ENCODE measurements at places on chromosomes 16 and 17.

DNA sequence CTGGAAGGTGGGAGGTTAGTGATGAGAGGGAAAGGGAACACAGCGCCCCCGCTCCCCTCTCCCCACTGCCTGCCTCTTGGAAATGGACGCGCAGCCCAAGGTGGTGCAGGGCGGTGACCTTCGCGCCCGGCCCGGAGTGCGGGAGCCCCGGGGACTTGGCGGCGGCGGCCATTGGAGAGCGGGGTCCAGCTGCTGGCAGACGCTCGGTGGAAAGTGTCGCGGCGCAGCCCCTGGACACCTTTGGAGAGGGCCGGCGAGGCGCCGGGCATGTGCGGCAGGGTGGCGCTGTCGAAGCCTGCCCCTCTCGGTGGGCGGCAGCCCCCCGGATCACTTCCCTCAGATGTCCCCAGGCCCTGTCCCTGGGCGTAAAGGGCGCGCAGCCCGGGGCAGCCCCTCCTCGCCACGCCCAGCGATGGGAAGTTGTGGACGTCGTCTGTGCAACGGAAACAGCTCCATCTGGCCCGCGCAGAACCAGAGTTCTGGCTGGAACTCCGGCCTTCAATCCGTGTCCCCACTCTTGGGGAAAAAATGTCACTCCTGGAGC lies 16.7 kb downstream of the SALL1 start:
- DNase-seq, result no peak

GRCh38 chr16:47016700-47017133 lies 43.2 kb upstream of the DNAJA2 start:
- no peak for DNase-seq

GRCh38 chr17:40268141-40268712 lies 19.5 kb upstream of the CDC6 start:
- no peak for DNase-seq

DNA sequence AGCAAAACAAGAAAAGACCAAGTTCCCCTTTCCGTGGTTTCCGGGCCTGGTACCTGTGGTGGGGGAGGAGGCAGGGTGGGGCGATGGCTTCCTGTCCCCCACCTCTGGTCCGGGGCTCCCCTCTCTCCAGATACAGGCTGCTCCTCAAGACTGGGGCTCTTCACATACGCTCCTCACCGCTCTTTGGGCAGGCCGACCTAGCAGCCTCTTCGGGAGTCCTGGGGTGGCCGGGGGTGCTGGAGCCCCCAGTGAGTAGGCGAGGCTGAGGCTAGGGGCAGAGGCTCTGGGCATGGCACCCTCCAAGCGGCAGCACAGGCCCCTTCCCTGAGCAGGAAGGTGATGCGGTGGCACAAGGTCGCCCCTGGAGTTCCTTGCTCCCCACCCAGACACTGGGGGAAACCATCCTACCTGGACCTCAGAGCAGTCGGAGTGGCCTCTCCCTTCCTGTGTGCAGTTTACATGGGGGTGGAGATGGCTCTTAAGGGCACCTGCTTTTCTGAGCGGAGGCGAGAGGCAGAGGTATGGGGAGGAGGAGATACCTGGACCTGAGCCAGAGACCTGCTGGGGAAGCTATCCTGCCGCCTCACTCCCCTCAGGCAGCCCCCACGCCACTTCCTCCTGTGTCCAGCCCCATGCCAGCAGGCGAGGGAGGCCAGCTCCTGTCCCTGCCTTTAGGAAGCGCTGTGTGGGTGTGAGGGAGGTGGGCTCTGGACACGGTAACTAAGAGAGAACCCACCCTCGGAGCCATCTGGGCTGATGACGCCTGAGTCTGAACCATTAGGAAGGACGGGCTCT lies 891 bp downstream of the CORO1A start:
- no peak for DNase-seq

DNA sequence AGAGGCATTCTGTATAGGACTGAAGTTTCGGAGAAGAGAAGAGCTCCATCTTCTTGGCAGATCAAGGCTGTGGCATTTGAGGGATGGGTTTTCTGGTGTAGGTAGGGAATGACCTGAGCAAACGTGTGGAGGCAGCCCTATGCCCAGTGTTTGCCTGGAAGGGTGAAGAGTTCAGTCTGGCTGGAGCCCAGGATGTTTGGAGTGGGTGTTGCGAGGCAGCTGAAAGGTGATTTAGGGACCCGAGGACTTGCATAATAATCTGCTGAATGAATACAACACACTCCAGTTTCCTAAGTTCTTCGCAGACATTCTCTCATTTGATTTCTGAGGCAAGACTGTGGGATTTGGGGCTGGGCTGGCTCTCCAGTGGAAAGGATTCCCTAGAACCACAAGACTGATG lies 186.2 kb downstream of the CYLD start:
- DNase-seq, result no peak

DNA sequence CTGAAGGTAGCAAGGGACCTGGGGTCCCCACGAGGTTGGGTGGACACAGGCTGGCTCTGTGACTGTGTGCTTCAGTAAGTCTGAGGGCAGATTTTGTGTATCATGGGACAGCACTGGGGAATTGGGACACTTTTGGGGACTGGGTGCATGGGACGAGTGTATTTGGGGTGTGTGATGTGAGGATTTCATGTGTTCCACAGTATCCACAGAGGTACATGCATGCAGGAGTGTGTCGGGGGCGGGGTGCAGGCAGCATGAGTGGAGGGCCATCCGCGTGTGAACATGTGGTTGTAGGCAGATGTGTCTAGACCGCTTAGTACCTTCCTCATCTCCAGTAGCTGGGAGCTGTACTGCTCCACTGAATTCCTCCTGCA lies 1.1 kb upstream of the DLX3 start:
- no peak for DNase-seq

GRCh38 chr17:6661464-6661848 lies 9.9 kb downstream of the C17orf100 start:
- DNase-seq, result no peak

DNA sequence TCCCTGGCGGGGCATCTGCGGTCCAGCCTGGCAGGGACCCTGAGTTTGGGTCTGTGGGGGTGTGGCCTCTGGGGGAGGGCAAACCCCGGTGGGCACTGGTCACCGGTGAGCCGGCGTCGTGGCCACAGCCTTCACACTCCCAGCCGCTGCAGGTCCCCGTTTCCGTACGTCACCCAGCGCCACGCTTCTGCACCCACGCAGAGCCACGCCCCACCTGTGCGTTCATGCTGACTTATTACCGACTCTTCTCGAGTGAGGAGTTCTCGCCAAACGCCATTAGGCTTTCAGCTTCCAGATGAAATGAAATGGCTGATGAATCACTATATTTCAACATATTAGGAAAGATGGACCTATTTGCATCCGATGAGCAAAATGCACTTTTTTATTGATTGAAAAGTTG lies 8.8 kb upstream of the SSTR5 start:
- no peak for DNase-seq

- no peak for DNase-seq
Measured at GRCh38 chr17:42053731-42054500, 3.5 kb upstream of the C17orf113 start.

DNA sequence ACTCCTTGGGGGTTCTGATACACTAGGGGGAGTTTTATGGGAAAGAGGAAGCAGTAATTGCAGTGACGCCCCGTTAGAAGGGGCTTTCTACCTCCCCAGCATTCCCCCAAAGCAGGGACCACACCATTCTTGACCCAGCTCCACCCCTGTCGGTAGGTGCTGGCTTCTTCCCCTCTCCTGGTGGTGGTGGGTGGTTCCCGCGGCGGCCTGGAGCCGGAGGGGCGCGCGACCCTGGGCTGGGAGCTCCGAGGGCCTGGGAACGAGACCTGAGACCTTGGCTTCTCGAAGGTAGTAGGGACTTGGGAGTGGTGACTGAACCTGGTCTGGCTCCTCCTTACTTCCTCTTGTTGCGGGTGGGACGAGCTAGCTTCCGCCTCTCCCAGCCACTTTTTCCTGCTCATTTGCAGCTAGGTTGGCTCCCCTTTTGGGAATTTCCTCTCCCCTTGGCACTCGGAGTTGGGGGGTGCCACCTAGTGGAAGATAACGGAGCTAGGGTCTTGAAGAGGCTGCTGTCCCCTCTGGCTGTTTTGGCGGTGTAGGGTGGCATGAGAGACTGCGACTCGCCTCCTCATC lies 438 bp downstream of the GRN start:
- DNase-seq, result peak; percentile 69

DNA sequence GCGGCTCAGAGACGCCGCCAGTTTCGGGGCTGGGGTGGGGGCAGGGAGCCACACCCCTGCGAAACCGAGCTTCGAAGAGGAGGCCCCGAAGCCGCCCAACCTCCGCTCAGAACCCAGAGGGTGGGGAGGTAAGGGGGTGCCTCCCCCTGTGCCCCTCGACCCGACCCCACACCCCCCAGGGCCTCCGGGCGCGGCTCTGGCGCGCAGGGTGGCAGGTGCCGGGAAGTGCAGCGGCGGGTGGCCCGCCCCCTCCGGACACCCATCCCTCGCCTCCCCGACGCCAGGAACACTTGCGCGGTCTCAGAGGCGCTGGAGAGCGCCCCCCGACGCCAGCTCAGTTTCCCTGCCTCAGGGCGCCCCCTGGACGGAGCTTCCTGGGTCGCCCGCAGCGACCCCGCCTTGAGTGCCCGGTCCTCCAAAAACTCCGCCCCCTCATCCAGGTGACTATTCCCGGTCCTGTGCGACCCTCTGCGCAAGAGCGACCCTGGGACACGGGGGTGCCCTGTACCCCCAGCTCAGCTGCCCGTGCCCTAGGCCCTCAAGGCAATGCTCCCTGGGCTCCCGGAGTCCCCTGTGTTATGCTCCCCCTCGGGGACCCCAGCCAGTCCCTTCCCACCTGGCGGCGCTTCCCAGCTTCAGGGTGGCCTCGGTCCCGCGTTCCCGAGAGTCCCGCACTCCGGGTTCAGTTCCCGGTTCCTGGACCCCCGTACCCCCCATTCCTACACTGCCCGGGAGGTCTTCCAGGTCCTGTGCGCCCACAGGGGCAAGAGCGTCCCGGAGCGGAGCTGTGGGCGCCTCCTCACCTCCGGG lies 562 bp downstream of the PPL start:
- DNase-seq, result no peak

DNA sequence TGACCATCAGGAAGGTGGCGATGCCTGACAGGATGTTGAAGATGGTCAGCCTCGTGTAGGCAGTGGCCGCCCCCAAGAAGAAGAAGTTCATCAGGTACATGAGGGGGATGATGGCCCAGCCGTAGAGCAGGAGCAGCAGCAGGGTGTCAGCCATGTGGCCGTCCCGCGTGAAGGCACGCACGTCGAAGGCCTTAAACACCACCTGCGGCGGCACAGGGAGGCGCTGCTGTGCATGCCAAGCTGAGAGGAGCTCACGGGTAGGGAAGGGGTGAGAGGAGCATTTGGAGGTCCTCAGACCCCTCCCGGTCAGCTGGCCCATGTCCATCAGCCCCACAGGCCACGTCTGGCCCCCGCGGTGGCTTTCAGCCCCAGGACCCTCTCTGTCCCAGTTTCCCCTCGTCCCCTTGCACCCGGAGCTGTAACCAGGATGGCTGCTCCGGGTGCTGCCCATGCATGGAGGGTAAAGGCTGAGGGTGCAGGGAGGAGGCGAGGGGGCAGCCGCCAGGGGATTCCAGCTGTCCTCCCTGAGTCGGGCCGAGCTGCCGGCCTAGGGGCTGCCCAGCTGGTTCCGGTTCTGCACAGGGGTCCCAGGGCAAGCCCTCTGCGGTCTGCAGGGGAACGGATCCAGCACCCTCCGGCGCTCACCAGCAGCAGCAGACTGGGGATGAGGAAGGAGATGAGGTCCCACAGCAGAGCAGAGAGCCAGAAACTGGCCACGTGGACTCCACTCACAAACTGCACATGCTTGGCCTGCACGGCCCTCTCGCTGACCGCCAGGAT lies 17.1 kb upstream of the RNPS1 start:
- no peak for DNase-seq

DNA sequence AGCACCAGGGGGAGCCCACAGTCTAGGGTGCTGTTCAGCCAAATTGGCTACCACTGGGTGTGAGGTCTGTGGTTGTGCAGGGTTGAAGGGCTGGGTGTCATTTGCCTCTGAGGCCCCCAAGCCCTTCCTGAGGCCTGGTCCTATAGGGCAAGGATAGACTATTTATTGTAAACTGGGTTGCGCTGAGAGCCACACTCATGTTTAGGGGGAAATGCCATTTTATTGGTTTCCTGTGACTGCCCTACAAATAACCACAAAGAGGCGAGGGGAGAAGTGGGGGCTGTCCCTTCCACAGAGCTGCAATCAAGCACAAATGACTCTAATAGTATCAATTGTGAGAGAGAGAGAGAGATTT lies 3.6 kb upstream of the ZCCHC14 start:
- DNase-seq, result no peak

- no peak for DNase-seq
Measured at GRCh38 chr16:6728381-6728780, 604.3 kb upstream of the RBFOX1 start.

DNA sequence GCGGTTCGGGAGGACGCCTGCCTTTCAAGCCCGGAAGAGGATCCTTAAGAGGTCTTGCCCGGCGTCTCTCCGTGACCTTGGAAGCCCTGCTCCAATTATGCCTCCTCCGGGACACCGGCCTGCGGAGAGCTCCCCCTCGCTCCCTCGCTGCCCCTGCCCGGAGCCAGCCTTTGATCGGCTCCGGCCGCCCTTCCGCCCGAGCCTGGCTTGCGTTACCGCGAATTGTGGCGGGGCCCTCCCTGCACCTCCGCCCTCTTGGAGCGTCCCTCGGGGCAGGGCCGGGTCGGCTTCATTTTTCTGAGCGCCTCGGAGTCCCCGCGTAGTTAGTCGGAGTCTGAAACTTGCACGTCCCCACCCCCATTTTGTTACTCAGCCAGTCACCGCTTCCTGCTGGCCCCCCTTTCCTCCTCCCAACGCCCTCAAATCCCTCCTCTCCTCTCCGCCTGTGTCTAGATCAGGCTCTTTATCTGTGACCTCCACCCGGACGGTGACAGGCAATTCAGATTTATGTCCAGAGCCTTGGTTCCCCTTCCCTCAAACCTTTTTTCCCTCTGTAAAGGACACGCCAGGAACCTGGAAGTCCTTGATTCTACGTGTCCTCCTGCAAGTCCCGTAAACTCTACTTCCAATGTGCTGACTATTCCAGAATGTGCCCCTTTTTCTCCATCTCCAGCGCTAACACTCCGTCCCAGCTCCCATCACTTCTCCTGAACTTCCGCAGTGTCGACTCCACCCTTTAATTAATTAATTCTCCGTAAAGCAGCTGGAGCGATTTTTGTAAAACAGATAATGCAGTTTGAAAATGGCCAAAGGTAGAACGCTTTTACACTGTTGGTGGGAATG lies 569 bp upstream of the RABEP2 start:
- peak; percentile 85 for DNase-seq

DNA sequence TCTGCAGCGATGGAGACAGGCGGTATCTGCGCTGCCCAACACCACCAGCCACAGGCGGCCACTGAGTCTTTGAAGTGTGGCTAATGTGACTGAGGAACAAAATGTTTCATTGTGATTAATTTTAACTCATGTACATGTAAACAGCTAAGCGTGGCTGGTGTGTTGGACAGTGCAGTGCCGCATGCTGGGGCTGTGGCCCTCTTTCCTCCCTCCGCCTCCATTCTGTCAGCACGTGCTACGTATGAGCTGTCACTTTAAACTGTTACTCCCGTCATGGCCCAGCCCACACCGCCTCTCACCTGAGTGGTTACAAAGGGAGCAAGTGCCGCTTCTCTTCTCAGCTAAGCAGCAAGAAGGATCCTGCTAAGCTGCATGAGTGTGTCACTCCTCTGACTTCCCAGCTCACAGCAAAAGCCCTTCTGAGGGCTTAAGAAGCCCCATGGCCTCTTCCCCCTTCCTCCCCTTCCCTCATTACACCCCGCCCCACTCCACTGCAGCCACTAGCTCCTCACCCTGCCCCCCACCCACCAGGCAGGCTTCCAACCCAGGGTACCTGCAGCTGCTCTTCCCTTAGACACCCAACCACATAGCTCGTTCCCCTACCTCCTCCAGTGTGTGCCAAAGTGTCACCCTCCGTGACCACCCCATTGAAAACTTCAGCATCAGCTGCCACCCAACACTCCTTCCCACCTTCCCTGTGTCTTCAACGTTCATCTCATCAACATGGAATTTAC lies 15.0 kb downstream of the HASPIN start:
- DNase-seq, result no peak

Data from fibroblast of skin of scalp (primary cell).